ENCODE measurements at places on chromosomes 16 and 17.

DNA sequence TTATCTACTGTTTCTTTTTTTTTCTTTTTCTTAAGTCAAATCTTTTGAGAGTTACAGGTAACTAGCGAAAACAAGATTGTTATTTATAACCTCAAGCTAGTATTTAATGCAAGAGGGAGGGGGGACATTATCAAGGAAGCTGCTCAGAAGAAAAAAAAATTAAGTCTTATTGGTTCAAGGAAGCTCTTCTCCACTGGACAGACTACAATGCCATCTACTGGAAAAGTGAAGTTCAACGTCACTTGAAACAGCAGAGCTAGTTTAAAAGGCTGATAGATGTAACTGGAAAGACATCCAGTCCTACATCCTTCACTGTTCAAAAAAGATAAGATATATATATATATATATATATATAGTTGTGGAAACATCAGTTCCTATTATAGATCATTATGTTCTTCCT is 418.0 kb upstream of the PSMD7 start:
- DNase-seq = peak; percentile 10

DNA sequence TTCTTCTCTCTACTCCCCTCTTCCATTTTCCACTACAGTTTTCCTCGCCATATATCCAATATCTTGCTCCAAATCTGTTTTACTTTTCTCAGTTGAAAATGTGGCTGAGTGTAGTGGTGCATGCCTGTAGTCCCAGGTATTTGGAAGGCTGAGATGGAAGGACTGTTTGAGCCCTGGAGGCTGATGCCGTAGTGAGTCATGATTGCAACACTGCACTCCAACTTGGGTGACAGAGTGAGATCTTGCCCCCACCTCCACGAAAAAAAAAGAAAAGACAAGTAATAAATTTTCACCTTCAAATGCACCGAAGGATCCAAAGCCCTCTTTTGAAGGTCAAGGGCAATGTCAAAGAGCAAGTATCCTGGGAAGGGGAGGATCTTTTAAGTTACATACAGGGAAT is 592.3 kb downstream of the TMEM114 start:
- DNase-seq = no peak

DNA sequence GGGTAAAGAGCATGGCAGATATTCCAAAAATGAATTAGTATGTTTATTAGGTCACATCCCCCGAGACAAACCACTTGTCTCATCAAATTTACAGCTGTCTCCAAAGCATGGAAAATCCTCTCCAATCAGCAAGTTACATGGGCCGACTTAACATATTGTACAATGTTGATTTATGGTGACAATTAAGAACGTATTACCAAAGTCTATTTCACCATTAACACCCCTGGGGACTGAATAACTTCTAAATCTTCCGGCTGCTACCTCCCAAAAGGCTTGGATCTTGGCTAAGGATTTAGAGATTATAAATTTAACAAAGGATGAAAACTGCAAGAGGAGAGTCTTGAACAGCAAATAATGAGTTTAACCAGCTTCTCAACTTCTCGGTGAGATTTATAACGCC is 311.9 kb downstream of the NPIPA8 start:
- DNase-seq = no peak

GRCh38 chr16:2398520-2398919 is 30.7 kb upstream of the CCNF start:
- DNase-seq = no peak

GRCh38 chr17:29155966-29156338 is 24.2 kb downstream of the MYO18A start:
- DNase-seq = peak; percentile 88

DNA sequence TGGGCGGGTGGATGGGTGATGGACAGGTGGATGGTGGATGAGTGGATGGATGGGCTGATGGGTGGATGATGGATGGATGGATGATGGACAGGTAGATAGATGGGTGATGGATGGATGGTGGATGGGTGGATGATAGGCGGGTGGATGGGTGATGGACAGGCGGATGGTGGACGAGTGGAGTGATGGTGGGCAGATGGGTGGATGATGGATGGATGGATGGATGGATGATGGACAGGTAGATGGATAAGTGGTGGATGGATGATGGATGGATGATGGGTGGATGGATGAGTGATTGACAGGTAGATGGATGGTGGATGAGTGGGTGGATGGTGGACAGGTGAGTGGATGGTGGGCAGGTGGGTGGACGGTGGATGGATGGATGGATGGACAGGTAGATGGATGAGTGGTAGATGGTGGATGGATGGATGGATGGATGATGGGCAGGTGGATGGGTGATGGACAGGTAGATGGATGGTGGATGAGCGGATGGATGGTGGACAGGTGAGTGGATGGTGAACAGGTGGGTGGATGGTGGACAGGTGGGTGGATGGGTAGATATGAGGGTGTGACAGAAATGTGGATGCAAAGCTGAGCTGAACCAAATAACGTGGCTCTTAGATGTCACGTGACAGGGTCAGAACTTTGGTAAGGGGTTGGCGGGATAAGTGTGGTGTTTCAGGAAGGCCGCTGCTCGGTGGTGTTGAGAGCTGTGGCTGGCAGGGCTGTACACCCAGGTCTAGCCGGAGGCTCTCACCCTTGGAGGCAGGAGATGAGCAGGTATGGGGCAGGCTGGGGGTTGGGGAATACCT is 234.3 kb upstream of the CIBAR2 start:
- DNase-seq = no peak

- DNase-seq = no peak
These were observed 4.5 kb upstream of the CA4 start for GRCh38 chr17:60145006-60145935.

DNA sequence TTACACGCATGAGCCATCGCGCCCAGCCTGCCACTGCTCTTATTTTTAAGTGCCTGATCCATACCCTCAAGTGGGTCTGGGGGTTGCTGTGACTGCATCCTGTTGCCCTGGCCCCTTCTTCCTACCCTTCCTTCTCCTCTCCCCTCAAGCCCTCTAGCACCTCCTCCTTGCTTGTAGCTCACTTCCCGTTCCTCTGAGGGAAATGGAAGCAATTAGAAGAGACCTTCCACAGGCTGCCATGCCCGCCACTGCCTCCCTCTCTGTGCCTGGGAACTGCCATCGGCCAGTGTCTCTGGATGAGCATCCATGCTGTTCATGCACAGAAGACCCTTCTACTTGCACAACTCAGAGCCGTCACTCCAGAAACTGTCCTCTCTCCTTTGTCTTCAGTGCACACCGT is 10.6 kb upstream of the TFAP4 start:
- DNase-seq = no peak

- DNase-seq = peak; percentile 70
These were observed 19.7 kb downstream of the ALKBH5 start for GRCh38 chr17:18203308-18203707.

GRCh38 chr17:58156839-58157803 is 8.9 kb downstream of the OR4D1 start:
- DNase-seq = peak; percentile 66

Data from ELF-1 (cell line).